ENCODE measurements at places on chromosomes 4 and X. TPM values are rescaled to one million over a fixed set of nuclear protein-coding genes. Genes with fewer than 3 reads are reported as not detected.

TMEM144 gene
- total RNA-seq = 13.4 TPM

BST1 gene
- total RNA-seq = 0.31 TPM

RIPPLY1 gene
- total RNA-seq = not detected

SASH3 gene
- not detected for total RNA-seq

- no peak for DNase-seq
- H3K4me3 ChIP-seq = no peak overlapping the region
- no peaks in the 10 kb centered on the region for H3K4me1 ChIP-seq
- H3K36me3 ChIP-seq = no peaks in the 10 kb centered on the region
Measured at GRCh38 chr4:181982856-181983255, 260.3 kb upstream of the TENM3 start.

GRCh38 chr4:23956601-23957364, 66.9 kb upstream of the PPARGC1A start:
- no peaks in the 10 kb centered on the region for H3K36me3 ChIP-seq
- no peaks in the 10 kb centered on the region for H3K27me3 ChIP-seq

DNA sequence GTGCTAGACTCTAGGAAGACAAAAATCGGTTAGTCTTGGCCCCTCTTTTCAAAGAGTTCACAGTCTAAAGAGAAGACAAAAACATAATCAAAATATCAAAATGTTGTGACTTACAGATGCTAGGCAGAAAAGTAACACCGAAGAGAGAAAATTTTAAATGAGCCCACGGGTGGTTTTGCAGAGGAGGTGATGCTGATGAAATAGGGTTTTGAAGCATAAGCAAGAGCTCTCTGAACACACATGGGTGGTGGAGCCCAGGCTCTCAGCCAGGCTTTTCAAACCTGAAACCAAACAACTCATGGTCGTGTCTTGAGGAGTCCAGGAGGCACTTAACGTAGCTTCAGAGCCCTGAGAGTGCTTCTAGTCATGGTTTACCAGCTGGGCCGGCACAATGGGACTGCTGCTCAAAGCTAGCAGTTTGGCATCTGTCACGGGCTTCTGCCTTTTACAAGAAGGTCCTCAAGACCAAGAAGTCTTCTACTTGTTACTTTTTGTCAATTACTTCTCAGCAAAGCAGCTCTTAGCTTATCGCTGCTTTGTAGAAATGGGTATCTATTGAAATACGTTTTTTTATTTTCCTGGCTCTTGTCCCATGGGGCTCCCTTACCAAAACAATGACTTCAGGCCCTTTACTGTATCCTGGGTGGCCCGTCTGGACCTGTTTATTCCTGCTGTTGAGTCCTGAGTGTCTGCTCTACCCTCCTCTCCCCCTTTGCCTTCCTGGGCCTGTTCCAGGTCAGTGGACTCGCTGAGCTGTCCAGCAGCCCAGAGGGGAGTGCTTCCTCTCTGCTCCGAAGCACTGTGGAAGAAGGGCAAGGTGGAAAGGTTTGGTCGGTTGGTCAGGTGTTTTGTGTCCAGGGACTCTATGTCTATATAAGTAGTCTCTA, 69.5 kb downstream of the TNIP2 start:
- DNase-seq = no peak
- H3K36me3 ChIP-seq = no peaks in the 10 kb centered on the region
- no peaks in the 10 kb centered on the region for H3K4me1 ChIP-seq
- H3K27me3 ChIP-seq = no peaks in the 10 kb centered on the region

DNA sequence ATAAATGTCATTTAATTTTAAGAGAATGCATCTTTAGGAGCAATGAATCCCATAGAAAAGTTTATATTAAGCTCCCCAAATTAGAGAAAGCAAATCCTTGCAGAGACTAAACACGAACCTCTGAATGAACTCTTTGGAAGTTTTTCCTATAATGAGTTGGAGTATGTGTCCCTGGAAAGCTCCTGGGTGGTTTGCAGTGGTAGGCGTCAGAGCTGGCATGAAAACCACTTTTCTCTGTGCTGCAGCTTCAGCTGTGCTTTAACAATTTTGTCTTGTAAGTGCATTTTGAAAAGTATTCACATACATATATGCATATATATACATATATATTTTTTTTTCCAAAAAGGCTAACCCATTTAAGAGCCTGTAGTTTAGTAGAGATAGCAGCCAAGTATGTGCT, 148.7 kb upstream of the TBC1D9 start:
- H3K27me3 ChIP-seq = no peaks in the 10 kb centered on the region
- no peak overlapping the region for H3K4me3 ChIP-seq
- H3K27ac ChIP-seq = no peak overlapping the region
- no peaks in the 10 kb centered on the region for H3K4me1 ChIP-seq

DNA sequence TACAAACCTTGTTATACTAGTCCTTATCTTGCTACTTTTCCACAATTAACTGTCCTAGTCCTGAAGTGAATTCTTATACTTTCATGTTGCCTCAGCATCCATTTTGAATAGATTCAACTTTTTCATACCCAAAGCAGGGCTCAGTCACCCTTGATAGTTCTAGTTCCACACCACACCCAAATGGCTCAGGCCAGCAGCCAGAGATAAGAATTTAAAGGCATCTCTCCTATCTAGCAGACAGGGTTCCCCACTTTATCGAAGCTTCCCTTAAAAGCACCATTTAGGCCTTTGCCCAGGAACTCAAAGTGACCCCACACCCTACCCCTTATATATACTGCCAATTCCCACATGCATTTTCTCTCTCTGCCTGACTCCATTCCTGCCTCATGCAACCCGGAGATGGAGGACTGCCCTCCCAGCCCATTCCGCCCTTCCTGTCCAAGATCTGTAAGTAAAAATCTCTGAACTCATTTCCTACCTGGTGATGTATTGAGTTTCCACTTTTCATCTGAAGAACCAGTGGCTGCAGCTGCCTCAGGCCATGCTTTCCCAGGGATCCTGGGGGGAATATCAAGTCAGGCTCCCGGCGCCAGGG, 63.7 kb upstream of the TXK start:
- no peaks in the 10 kb centered on the region for H3K36me3 ChIP-seq
- H3K27ac ChIP-seq = no peak overlapping the region
- H3K27me3 ChIP-seq = no peaks in the 10 kb centered on the region
- H3K4me1 ChIP-seq = no peaks in the 10 kb centered on the region
- DNase-seq = no peak

DNA sequence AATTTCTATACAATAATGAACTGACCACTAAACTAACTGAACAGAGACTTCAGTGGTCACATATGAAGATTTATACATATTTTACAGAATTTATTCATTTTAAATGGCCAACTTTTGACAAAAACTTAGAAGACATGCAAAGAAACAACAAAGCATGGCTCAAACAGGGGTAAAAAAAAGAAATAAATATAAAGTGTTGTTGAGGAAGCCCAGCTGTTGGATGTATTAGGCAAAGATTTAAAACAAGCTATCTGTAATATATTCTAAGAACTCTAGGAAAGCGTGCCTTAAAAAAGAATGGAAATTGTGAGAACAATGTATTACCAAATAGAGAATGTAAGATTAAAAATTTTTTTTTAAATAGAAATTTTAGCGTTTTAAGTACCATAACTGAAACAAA, 210.9 kb upstream of the HTR2C start:
- no peak overlapping the region for H3K4me3 ChIP-seq
- no peaks in the 10 kb centered on the region for H3K4me1 ChIP-seq
- H3K27me3 ChIP-seq = no peaks in the 10 kb centered on the region

GRCh38 chrX:108558217-108558616, 118.6 kb downstream of the COL4A5 start:
- H3K27me3 ChIP-seq = no peaks in the 10 kb centered on the region
- no peak overlapping the region for H3K4me3 ChIP-seq
- DNase-seq = no peak
- no peak overlapping the region for H3K27ac ChIP-seq

DNA sequence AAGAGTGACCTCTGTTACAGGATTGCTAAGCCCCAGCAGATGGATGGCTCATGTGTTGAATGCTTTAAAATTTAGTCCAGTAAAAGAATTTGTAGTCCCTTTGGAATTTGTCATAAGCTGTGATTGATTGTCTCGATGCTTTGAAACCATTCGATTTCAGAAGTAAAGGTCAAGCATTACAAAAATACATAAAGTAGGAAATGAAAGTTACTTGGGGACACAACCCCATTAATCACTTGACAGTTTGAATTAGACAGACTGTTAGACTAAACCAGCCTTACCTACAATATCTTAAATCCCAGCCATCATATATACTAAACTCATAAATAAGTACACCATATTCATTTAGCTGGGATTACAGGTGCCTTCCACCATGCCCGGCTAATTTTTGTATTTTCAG, 6.6 kb downstream of the REST start:
- no peak overlapping the region for H3K27ac ChIP-seq
- no peak overlapping the region for H3K4me3 ChIP-seq
- no peaks in the 10 kb centered on the region for H3K36me3 ChIP-seq
- no peaks in the 10 kb centered on the region for H3K27me3 ChIP-seq

DNA sequence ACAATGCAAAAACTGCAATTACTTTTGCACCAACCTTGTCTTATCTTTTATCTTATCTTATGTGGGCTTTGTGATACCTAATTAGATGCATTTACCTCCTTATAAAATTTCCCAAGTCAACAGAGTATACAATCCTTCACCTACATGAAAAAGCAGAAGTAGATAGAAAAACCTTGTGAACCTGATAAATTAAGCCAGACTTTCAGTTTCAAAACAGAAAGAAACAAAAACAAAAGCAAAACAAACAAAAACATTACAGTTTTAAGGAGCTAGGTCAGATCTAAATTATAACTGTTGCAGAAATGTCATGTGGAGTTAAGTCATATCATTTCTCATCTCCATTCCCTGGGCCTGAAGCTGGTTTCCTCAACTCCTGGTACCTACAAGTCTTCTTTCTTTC, 24.9 kb upstream of the CXXC4 start:
- no peaks in the 10 kb centered on the region for H3K27me3 ChIP-seq
- H3K27ac ChIP-seq = no peak overlapping the region
- no peaks in the 10 kb centered on the region for H3K36me3 ChIP-seq
- H3K4me3 ChIP-seq = no peak overlapping the region
- no peaks in the 10 kb centered on the region for H3K4me1 ChIP-seq

DNA sequence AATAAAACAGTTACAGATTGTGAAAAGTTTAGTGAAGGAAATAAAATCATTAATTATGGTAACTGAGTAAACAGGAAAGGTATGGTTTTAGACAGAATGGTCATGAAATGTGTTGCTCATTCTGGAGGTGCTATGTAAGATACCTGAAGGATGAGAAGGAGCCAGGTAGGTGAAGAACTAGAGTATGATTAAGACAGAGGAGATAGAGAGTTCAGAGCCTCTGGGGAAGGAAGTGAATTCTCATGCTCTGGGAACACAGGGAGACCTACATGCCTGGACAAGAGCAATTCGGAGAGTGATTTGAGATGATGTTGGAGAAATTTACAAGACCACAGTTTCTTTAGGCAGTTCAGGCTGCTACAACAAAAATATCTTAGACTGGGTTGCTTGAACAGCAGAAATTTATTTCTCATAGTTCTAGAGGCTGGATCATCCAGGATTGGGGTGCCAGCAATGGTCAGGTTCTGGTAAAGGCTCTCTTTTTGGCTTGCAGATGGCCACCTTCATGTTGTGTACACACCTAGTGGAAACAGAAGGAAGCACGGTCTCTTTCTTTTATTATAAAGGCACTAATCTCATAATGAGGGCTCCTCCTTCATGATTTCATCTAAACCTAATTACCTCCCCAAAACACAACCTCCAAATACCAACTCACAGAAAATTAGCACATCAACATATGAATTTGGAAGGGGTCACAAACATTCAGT, 1416.1 kb downstream of the PCDH7 start:
- H3K27ac ChIP-seq = no peak overlapping the region
- H3K4me1 ChIP-seq = peaks cover 4% of the 10 kb centered on the region
- H3K36me3 ChIP-seq = no peaks in the 10 kb centered on the region
- DNase-seq = no peak
- no peaks in the 10 kb centered on the region for H3K27me3 ChIP-seq

- no peaks in the 10 kb centered on the region for H3K4me1 ChIP-seq
- no peak for DNase-seq
- no peak overlapping the region for H3K27ac ChIP-seq
- H3K36me3 ChIP-seq = no peaks in the 10 kb centered on the region
- H3K27me3 ChIP-seq = no peaks in the 10 kb centered on the region
- no peak overlapping the region for H3K4me3 ChIP-seq
Measured at GRCh38 chr4:95544113-95545103, 4.4 kb downstream of the UNC5C start.

GRCh38 chrX:121050781-121051180, 3.4 kb downstream of the GLUD2 start:
- H3K4me1 ChIP-seq = no peaks in the 10 kb centered on the region
- no peaks in the 10 kb centered on the region for H3K27me3 ChIP-seq
- no peak overlapping the region for H3K27ac ChIP-seq
- H3K36me3 ChIP-seq = no peaks in the 10 kb centered on the region

GRCh38 chr4:23388255-23388654, 501.6 kb downstream of the PPARGC1A start:
- H3K4me3 ChIP-seq = no peak overlapping the region
- H3K36me3 ChIP-seq = no peaks in the 10 kb centered on the region
- no peaks in the 10 kb centered on the region for H3K4me1 ChIP-seq
- no peak overlapping the region for H3K27ac ChIP-seq
- H3K27me3 ChIP-seq = no peaks in the 10 kb centered on the region
- no peak for DNase-seq

All from PC-9 (cell line).